Hematopoietic multipotent progenitor cell treated with erythropoietin and hydrocortisone succinate and interleukin-3 and kit ligand, for 8 days (in vitro differentiated cells): ENCODE measurements at places on chromosomes 2 and 18.
A peak's percentile ranks its signal among the peaks of the same experiment; 100 is the strongest.

- no peak for DNase-seq
Observed at GRCh38 chr2:54864096-54864495, 140.6 kb downstream of the EML6 start.

DNA sequence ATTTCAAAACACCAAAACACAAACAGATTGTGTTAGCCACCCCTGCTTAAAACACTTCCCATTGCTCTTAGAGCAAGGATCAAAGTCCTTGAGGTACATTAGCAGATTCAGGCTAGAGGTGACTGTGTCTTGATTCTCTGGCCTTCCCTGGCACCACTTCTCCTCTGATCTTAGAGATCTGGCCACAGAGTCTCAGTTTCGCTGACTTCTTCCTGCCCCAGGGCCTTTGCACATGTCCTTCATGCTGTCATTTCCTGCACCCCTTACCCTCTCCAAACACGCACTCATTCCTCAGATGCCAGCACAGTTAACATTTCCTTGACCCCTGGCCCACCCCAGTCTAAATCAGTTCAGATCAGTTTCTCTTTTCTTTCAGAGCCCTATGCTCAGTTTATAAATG lies 16.9 kb downstream of the CXCR4 start:
- DNase-seq = no peak

- no peak for DNase-seq
Observed at GRCh38 chr2:128316777-128317180, 1.9 kb downstream of the HS6ST1 start.

DNA sequence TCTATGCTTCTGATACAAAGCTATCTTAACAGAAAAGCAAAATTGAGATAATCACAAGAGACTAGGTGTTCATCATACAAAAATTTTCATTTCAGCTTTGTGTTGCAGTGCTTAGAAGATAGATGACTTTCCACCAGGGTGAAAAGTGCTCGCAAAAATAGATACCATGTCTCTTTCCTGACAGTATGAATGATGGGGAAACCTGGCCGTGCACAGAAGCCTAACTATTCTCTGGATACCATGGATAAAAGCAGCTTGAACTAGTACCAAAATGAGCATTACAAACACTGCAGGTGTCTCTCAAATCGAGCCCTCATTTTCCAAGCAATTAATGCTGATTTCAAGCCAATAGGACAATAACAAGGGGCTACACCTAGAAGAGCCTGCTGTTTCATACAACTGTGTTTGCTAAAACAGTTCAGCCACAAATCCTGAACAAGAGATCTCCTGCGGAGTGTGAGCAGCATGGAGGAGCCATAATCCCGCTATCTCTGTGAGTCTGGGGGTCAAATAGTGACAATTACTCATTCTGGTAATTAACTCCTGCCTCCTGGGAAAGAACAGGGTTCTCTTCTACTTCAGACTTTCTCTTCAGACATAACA lies 507.6 kb downstream of the PID1 start:
- no peak for DNase-seq

GRCh38 chr18:3486512-3486911 lies 36.5 kb downstream of the TGIF1 start:
- peak; percentile 49 for DNase-seq

GRCh38 chr2:149160701-149161217 lies 122.3 kb downstream of the LYPD6B start:
- no peak for DNase-seq

GRCh38 chr2:119826370-119826961 lies 66.7 kb downstream of the PTPN4 start:
- DNase-seq = peak; percentile 74

- peak; percentile 6 for DNase-seq
Observed at GRCh38 chr2:170212625-170213280, 34.8 kb downstream of the MYO3B start.

DNA sequence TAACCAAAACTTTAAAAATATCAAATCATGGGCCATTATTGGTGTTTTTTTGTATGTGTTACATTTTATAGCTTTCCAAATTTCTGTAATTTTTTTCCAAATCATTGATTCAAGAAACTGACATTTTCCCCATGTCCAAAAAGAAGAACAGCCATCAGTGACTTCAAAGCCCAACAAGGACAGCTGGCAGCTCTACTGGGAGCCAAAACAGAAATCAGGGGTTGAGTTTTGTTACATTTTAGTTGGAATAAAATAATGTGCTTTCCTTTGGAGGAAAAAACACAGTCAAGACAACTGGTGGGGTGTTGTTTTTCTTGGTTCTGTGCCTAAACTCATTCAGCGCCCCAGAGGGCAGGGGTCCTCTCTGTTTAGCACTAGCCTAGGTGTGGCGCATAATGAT lies 23.8 kb downstream of the AKAIN1 start:
- no peak for DNase-seq

- no peak for DNase-seq
Observed at GRCh38 chr2:182726473-182726872, 10.4 kb downstream of the DNAJC10 start.
